Left ventricle myocardium inferior (tissue), 1 donor: ENCODE measurements at places on chromosomes 7 and 10.

- no peak for DNase-seq
Observed at GRCh38 chr7:155338632-155339320, 41.1 kb downstream of the INSIG1 start.

DNA sequence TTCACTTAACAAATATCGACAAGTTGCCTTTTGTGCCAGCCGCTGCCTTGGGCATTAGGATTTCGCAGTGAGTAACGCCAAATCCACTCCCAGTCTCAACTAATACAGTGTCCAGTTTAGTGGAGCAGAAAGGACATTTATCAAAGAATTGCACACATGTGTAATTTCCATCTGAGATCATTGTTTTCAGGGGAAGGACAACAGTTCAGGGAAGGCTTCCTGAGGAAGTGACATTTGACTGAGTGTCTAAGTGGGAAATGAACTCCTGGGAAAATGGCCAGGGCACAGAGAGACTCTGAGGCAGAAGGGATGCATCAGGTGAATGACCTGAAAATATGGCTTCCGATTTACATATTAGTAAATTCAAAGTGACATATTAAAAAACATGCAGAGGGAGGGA, 89.4 kb downstream of the ITGA8 start:
- DNase-seq: no peak

GRCh38 chr7:86955895-86956503, 103.5 kb downstream of the ELAPOR2 start:
- no peak for DNase-seq

DNA sequence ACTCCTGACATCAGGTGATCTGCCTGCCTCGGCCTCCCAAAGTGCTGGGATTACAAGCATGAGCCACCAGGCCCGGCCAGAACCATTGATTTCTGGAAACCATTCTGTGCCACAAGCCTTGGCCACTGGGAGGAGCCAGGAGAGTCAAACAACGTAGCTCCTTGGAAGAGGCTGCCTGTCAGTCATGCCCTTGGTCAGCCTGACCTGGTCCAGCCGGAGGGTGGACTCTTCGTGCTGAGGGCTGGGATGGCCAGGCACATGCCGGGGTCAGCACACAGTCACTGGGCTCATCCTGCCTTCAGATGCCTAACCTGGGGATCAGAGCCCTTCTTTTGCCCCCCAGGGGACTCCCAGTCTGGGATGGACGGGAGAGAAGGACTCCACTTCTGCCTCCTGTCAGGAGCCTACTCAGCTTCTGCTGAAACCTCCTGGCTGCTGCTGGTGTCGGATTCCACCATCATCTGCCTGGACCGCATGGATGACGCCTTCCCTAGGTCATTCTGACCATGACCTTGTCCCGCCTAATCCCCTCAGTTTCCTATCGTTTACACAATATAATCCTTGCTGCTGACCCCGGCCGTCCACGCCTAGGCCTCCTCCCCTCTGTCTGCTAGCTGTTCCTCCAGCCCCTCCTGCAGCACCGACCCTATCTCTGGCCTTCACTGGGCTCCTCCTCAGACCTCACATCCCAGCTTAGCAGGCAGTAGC, 30.4 kb downstream of the TMEM270 start:
- DNase-seq: no peak

DNA sequence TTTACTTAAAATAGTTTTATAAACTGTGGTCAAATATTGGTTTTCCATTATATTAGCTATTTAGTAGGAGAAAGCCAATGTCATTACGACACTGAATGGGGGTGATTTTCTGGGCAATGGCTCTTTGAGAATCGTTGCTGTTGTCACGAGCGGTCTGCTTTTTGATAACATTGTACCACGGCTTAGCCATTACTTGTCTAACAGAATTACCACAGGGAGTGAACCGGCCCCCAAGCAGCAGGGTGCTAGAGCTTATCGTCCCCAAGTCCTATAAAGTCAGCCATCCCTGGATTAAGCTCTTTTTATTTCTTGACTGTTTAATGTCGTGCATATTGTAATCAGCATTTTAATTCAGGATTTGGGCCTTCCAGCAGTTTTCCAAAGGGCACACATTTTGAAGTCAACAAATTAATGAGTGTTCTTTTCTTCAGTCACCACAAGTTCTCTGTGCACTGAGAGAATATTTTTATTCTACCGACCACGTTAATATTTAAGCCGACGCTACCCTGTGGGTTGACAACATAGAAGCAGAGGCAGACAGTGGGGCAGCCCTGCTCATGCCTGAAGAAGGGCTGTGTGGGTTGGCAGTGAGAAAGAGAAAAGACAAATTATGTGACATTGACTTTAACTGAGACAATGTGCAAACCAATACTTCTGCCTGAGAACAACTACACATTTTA, 125.8 kb downstream of the ICA1 start:
- DNase-seq: no peak

DNA sequence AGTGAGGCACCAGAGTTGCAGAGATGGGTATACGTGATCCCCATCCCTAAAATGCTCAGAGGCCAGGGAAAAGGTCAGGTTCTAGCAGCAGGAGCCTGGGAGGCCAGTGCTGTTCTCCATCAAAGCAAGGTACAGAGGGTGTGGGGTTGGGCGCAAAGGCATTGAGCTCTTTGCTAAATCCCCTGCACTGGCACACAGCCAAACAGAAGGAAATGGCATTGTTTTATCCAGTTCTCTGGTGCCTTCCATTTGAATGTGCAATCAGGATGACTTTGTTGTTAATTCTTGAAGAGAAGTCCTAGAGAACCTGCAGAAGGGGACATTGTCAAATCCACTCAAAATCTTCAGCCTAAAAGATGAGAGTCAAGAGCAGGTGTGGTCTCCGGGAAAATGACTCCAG, 111.3 kb upstream of the CHST15 start:
- DNase-seq: no peak

- no peak for DNase-seq
Observed at GRCh38 chr7:84912993-84913635, 273.7 kb downstream of the SEMA3D start.

DNA sequence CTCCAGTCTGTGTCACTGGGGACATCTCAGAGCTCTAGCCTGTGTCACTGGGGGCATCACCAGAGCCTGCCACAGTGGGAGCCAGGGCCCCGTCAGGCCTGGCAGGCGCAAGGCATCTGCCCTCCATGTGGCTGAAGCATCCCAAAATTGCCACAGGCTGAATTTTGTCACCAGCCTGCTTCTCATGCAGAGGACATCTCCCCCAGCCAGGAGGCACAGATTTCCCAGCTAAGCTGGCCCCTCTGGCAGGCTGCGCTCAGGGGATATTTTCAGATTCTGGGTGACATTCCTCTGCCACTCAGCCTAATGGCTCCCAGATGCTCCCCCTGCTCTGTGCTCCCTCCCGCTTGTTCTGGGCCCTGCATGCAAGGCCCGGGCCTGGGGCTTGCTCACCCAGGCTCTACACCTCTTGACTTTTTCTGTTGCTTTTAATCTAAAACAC, 64.6 kb downstream of the COL13A1 start:
- DNase-seq: no peak

- DNase-seq: no peak
Observed at GRCh38 chr10:13893926-13894325, 307.2 kb downstream of the PRPF18 start.

GRCh38 chr10:61023053-61023452, 79.1 kb upstream of the RHOBTB1 start:
- no peak for DNase-seq

- DNase-seq: no peak
Observed at GRCh38 chr7:95863-96260, 96.5 kb upstream of the FAM20C start.

DNA sequence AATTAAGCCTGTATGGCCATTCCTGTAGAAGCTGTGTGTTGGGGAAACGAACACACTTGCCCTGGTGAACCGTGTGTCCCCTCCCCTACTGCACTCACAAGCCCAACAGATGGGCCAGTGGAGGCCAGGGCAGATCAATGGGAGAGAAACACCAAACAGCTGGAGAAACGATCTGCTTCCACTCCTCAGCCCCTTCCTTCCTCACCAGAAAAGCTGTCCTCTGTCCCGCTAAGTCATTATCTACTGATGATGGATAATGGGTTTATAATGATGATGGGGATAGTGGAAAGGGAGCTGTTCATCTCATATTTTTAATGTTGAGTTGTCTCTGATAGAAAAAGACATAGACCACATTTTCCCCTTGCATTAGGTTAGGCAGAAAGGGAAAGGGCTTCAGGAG, 99.7 kb downstream of the ELMO1 start:
- no peak for DNase-seq

GRCh38 chr10:63268149-63268797, 135.1 kb downstream of the NRBF2 start:
- DNase-seq: no peak

GRCh38 chr10:24744946-24745345, 21.3 kb upstream of the ARHGAP21 start:
- no peak for DNase-seq

GRCh38 chr10:130339091-130339490, 202.9 kb downstream of the GLRX3 start:
- DNase-seq: no peak

- DNase-seq: peak; percentile 61
Observed at GRCh38 chr7:4682621-4683042, 537 bp downstream of the FOXK1 start.

DNA sequence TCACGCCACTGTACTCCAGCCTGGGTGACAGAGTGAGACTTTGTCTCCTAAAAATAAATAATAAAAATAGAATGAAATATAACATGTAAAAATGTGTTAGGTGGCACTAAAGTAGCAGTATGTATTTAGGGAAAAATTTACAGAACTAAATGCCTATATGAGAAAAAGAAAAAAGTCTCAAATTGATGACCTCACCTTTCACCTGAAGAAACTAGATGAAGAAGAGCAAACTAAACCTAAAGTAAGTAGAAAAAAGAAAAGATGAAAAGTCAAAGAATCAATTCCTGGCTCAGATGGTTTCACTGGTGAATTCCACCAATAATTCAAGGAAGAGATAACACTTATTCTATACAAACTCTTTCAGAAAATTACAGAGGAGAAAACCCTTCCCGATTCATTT, 106.5 kb upstream of the NANOS1 start:
- DNase-seq: no peak

- no peak for DNase-seq
Observed at GRCh38 chr7:143385891-143386781, 5.0 kb downstream of the ZYX start.

- DNase-seq: no peak
Observed at GRCh38 chr7:27520815-27521790, 141.6 kb downstream of the HIBADH start.

- DNase-seq: no peak
Observed at GRCh38 chr7:150824379-150825177, 24.0 kb downstream of the TMEM176A start.

GRCh38 chr7:84425702-84426259, 231.2 kb upstream of the SEMA3A start:
- DNase-seq: no peak

GRCh38 chr10:32033171-32033570, 23.1 kb downstream of the KIF5B start:
- no peak for DNase-seq

DNA sequence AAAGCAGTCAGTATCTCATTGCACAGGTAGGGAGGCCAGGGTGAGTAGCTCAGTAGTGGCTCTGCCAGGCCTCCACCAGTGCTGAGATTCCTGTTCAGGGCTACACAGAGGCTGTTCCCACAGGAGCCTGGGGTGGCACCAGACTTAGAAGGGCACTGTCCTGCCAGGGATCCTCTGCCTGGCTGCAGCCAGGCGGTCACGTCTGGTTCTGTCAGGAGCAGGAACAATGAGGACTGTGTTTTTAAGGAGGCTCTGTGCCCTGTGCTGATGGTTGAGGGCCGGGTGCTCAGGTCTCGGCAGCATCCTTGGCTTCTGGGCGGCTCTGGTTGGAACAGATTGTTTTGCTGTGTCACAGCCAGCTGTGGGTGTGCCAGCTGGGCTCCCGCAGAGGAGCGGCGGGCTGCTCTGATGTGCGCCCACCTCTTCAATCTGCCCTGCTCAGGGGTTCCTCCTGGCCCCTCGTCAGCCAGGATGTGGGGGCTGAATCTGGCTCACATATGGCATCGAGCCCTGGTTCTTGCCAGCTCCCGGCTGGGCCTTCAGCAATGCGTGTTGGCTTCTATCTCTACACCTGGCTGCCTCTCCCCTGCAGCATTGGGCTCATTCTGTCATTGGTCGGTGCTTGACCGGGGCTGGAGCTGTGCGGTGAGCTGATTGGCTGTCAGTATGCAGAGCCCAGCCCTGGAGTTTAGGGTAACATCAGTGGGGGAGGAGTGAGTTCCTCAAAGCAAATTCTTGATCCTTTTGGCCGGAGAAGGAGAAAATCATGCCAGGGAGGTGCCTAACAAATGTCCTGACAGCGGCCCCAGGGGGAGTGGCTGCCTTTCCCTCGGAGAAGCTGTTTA, 41.2 kb downstream of the TACR2 start:
- no peak for DNase-seq

DNA sequence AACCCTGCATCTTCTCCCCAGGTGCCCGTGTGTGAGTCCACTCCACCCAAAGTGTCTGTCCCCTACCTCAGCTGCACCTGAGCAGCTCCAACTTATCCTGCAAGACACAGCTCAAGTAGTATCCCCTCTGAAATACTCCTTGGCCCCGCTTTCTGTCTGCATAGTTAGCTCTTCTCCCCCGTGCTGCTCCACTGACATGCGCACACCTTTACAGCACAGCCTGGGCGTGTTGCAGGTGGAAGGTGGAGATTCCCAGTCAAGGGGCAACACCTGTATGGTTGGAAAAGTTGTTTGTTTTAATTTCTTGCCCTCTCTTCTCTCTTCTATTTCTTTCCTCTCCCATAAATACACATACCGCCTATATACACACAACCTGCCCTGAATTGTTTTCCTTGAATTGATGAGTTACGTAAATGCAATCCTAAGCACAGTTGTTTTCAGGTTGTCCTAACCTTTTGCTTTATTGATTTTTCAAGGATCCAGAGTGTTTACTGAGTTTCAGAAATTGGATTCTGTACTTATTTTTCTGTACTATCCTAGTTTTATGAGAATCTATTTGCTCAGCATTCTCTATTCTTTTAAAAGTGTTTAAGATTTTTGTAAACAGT, 14.9 kb downstream of the MET start:
- no peak for DNase-seq

GRCh38 chr10:43350156-43350555, 21.3 kb upstream of the FXYD4 start:
- DNase-seq: no peak

- DNase-seq: no peak
Observed at GRCh38 chr10:69359148-69359547, 57.6 kb downstream of the TACR2 start.

- DNase-seq: no peak
Observed at GRCh38 chr10:103843854-103844570, 11.4 kb downstream of the SH3PXD2A start.

DNA sequence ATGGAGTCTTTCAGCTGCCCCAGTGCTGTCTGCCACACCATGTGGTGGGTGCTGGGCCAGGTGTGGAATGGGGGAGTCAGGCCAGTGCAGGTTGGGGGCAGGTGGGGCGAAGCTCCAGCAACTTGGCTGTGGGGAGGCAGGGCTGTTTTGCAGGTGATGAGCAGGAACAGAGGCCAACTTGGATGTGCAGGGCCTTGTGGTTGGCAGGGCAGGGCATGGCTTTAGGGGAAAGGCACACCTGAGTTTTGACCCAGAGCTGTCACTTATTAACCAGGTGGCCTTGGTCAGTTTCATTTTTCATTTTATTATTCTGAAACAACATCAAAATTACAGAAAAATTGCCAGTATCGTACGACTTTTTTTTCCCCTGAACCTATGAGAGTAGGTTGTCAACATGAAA, 1.1 kb upstream of the SFTPA2 start:
- no peak for DNase-seq
